ENCODE measurements at places on chromosomes 5 and 9.

DNA sequence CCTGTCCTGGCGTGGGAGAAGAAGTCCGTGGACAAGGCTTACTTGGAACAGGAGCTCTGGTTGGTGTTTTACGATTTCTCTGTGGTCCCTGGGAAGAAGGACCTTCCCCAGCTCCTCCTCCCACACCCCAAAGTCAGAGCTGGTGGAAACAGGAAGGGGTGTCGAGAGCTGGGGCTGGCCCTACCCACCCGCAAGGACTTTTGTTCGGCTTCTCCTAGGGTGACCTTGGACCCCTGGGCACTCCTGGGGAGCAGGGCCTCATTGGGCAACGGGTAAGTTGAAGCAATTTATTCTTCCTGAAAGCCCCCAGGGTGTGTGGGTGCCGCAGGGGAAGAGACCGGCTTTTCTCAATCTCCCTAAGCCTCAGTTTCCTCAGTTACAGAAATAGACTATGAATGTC, 53.9 kb upstream of the ORM1 start:
- DNase-seq: no peak

DNA sequence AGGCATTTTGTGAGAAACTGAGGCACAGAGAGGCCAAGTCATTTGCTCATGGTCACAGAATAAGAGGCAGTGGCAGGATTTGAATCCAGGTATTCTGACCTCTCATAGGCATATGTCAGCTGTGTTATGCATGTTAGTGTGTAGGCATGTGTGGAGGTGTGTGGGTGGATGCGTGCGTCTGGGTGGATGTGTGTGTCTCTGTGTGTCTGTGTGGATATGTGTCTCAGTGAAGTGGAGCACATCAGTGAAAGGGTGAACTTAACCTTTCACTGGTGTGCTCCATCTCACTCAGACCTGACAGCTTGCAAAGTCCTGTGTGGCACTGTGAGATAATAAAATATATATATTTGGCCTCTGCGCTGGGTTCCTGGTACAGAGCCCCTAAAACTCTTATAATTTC, 32.0 kb upstream of the SMU1 start:
- DNase-seq: no peak

DNA sequence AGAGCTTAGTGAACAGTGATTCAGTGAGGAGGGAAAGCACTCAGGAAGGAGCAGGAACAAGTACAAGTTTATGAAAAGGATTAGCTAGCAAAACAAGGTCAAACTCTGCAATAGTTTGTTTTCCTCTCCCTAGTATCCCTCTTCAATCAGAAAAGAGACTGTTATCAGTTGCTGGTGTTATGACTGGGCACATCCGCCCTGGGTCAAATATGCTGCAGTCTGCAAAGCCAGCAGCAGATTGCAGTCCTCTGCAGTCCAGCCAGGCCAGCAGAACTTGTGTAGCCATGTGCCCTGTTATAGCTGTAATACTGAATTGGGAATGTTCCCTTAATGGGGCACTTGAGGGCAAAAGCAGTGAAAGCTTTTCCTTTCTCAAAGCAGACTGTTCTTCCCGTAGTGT, 12.0 kb downstream of the PCDHAC2 start:
- DNase-seq: no peak

- DNase-seq: no peak
Observed at GRCh38 chr5:138944527-138945322, 69.6 kb upstream of the LRRTM2 start.

GRCh38 chr9:88106492-88106891, 31.8 kb downstream of the SPATA31C2 start:
- DNase-seq: no peak

DNA sequence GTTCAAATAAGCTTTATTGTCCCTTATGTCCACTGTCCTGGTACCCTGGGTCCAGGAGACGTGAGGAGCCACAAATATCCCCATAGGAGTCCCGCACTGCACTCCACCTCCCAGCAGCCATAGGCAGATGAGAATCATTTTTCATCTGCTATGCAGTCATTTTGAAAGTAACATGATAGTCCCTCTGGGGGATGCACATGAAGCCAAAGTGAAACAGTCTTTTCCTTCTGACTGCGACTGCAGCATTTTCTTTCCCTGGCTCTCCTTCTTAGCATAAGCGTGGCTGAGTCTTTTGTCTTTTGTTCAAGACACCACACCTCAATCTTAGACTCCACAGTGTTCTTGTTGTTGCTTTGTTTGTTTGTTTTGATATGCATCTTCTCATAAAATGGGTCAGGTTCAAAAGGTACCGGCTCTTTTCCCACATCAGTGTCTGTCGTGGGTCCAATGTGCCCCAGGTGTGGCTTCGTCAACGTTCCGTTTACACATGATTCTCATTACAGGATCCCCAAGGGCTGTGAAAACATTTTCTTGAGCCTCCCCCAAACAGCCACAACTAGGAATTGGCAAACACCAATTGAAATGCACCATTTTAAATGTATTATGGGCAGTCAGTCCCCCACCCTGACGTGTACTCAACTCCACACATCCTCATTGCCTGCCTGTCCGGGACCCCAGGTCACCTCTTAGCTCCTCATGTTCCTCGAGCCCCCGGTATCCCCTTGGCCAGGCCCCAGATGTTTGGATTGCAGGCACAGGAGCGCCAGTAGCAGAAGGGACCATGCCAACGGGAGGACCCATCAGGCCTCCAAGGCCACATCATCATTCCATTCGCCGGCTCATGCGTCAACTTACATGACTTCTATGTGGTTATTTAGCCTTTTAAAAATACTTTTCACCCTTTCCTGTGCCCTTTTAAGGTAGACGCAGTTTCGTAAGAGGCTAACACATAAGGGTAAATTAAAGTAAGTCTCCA, 237.8 kb upstream of the DAPK1 start:
- DNase-seq: no peak

DNA sequence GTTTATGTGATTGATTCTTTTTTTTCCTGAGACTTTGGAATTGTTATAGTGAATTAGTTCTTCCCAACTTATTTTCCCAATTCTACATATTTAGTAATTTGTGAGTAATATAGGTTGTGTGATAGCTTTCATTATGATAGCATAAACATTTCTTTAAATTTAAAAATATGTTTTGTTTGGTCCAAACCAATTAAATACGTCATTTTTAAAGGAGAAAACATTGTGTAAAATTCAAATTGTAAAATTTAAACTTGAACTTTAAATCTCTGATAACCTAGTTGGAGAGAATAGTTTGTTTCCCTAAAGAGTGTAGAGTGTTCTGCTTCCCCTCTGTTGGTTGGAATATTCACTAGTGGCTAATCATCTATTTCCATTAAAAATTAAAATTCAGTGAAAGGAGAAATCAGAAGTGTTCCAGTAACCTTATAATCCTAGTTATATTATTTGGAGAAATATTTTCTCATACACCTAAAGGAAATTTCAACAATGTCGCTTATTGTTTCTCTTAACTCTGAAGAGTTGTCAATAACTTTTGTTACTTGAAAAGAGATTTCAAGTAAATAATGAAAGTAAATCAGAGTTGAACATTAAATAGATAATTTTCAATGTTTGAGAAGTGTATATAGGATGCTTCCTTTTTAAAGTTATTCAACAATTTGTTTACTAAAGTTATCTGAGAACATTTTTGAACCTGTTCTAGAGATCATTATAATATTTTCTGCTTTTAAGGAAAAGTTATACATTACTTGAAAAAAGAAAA, 2.9 kb downstream of the NIPBL start:
- no peak for DNase-seq

DNA sequence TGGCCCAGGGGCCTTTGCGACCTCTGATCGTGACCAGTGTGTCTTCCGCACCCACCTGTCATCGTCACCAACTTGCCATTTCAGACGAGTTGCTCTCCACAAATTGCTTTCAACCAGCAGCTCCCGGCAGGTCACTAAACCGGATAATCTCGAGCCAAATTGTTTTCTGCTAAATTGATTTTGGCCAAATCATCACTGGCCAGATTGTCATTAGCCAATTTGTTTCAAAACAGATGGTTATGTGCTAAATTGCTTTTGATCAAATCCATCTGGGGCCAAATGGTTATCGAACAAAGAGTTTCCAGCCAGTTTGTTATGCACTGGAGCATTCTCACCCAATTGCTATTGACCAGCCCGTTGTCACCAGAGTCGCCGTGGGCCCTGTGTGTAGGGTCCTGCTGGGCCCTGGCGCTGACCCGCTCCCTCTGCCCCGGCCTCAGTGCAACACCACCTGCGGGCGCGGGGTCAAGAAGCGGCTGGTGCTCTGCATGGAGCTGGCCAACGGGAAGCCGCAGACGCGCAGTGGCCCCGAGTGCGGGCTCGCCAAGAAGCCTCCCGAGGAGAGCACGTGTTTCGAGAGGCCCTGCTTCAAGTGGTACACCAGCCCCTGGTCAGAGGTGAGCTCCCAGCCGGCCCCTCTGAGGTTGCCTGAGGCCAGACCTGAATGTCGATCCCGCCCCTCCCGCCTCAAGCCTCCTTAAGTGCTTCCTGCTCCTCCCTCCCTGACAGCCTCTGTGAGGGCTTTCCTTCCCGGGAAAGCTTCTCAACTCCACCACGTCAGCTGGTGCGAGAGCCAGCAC, 35.6 kb downstream of the ADAMTSL2 start:
- DNase-seq: no peak

GRCh38 chr9:105842023-105842644, 147.8 kb downstream of the TMEM38B start:
- DNase-seq: peak; percentile 25

DNA sequence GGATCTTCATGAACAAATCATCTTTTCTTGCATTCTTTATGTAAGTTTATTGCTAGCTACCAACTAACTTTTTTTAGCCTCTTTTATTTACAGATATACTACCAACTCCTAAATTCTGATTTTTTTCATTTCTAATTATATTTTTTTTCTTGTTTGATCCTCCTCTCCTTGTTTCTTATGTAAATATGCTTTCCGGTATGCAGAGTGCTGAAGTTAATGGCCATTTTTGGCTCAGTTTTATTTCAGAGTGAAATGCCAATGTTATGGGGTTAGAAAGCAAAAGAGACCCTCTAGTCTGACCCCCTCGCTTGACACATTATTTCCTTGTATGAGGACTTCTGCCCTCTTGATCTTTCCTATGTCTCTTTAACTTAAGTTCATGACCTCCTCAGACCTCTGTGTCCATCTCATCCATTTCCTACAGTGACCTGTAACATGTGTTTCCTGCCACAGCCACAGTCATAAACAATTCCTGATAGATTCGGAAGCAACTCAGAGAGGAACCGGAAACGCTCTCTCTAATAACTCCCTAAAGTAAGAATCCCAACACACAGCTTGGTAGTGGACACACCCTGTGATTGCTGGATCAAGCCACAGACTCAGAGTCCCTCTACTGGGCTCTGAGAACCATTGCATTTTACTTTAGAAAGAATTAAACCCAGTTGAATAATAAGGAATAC, 42.9 kb upstream of the AFAP1L1 start:
- DNase-seq: peak; percentile 82

GRCh38 chr5:1240496-1241260, 15.5 kb downstream of the SLC6A18 start:
- DNase-seq: no peak

DNA sequence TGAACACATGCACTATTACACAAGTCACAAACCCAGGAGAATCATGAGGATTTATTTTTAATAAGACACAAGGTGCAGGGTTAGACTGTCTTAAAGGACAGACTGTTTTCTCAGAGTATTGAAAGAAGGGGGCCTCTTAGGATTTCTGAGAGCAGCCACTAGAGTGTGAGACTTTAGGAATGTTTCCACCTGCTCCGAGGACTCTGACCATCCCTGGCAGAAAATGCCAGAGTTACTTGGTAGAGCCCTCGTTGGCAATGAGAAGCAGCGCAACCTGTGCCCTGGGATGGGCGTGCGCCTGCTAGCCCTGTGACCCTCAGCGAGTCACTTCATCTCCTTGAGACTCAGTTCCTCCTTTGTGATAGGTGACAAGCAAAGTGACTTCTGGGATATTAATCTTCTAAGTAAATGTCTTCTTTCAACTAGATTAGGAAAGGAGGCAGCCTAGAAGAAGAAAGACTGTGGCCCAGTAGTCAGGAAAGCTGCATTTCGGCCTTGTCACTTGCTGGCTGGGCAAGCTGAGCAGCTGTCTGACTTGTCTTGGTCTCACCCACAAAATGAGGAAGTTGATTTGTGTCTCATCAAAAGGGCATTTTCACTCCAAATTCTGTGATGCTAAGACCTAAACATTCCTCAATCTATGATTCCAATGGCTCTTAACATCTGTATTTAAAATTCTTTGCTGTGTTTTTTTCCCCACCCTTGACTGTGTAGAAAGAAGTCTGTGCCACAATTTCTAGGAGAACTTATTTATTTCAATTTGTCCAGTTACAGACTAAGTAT, 60.5 kb downstream of the PTCD2 start:
- no peak for DNase-seq

DNA sequence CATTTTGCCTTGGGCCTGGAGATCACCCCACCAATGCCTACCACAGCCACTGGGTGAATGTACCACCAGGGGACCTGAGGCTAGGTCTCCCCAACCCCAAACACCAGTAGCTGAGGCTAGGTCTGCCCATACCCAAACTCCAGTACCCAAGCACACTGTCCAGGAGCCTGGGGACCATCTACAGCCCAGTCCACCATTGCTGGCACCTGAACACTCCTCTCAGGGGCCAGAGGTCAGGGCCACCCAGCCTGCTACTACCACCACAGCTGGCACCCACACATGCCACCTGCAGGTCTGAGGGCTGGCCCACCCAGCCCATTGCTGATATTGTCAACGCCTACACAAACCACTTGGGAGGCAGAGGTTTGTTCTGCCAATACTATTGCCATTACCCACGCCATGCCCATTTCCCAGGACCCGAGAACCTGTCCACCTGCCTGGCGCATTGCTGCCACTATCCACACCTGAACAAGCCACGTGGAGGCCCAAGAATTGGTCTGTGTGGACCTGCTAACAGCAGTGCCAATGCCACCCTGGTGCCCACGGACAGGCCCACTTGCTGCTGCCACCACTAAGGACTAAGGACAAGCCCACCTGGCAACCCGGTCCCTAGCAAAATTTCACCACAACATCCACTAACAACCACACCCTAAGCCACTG, 59.2 kb downstream of the ZDHHC21 start:
- DNase-seq: no peak

DNA sequence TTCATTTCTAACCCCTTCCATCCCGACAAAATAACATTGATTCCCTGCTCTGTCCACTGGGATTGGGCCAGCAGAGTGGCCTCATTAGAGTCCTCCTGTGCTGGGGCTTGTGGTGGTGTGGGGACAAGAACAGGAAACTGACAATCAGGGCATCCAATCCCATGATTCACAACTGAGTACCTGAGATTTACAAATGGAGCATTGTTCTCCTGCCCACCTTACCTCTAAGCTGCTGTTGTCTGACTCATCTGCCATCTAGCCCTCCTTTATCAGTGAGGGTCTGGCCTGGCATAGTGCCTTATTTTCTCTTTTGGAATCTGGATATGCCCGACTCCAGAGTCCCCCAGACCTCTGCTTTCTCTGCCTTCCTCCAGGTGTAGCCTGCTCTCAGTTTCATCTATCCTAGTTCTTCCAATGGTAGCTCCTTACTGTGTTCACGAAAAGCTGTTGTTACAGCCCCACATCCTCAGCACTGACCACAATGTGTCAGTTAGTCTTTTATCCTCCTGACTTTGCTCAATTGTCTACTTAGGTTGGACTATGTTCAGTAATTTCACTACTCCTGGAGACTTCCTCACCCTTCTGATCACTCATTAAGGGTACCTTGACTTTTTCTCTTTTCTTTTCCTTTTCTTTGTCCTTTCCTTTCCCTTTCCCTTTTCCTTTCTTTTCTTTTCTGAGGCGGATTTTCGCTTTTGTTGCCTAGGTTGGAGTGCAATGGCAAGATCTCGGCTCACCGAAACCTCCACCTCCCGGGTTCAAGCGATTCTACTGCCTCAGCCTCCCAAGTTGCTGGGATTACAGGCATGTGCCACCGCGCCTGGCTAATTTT, 13.4 kb downstream of the WNT8A start:
- no peak for DNase-seq

Measured in hepatic stellate cell (primary cell).